ENCODE measurements at places on chromosomes 7 and 10.

- DNase-seq = no peak
Measured at GRCh38 chr7:27863880-27864279, 123.9 kb downstream of the TAX1BP1 start.

DNA sequence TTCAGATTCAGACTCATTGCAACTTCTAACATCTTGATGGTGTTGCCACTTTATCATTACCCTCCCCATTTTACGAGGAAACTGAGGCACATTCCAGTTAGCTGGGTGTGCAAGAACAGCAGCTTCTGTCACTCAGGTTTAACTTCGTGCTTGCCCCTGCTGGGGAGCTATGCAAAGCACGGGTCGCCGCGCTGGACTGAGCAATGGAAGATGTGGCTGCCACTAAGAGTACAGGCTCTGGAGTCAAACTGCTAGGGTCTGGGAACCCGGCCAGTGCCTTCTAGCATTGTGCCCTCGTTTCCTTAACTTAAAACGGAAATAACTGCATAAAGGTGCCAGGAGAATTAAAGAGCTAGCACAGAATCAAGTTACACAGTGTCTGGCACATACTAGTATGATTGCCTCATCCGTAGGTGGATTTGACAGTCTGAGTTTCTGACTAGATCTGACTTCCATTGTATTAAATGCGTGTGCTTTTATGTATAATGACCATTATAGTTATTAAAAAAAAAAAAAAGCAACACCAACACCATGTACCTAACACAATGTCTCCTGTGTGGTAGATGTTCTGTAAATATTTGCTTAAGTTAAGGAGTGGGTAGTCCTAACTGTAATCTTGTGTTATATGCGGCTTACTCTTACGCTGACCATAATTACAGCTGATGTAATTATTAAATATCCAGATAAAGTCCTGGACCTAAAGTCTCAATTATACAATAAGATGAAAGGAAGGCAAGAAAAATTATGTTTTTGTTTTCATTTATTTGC is 842 bp downstream of the ZNF22 start:
- peak; percentile 66 for DNase-seq

DNA sequence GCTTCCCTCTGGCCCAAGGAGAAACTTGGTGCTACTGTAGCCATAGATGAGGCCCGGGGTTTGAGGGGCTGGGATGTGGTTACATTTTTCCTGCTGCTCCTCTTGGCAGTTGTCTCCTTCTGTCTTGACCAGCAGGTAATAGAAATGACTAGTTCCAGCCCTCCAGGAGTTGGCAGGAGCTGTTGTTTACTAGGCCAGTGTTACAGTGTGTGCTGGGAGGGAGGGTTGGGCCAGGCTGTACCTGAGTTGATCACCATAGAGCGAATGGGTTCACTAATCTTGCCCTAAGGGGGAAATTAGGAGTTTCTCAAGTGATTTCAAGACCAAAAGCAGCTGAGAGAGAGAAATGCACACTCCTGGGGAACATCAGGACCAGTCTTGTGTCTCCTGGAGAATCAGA is 34.9 kb downstream of the PAX2 start:
- DNase-seq = no peak

DNA sequence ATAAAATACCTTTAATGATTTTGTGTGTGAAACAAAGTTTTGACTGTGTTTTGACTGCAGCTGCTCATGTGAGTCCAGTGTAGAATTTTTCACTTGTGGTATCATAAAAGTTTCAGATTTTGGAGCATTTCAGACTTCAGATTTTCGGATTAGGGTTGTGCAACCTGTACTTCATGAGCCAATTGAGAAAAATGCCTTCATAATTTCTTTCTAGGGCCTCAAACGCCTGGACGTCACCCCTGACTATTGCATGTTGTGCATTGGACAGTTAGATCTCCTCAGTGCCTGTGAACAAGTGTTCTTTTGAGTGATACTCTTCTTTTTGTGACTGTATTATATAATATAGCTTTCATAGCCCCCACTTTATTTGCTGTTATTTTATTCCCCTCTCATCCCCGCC is 161.1 kb downstream of the AUTS2 start:
- no peak for DNase-seq

- DNase-seq = peak; percentile 37
Measured at GRCh38 chr10:101829561-101830315, 11.5 kb upstream of the OGA start.

Measured in right lung (tissue), 10 donors.